Dermis microvascular lymphatic vessel endothelial cell (primary cell): ENCODE measurements at places on chromosomes 2 and 18. TPM values are rescaled to one million over a fixed set of nuclear protein-coding genes. Genes with fewer than 3 reads are reported as not detected.

Gene SKOR2
- total RNA-seq = not detected in 2 replicates

Gene GPR55
- not detected in 2 replicates for total RNA-seq

Gene PRKAG3
- not detected in 2 replicates for total RNA-seq

Gene IL1R1
- 7.2 and 46.9 TPM in 2 replicates for total RNA-seq

Gene GKN2
- total RNA-seq = not detected in 2 replicates

Gene ABCB6
- total RNA-seq = 21.4 and 27.3 TPM in 2 replicates

DNA sequence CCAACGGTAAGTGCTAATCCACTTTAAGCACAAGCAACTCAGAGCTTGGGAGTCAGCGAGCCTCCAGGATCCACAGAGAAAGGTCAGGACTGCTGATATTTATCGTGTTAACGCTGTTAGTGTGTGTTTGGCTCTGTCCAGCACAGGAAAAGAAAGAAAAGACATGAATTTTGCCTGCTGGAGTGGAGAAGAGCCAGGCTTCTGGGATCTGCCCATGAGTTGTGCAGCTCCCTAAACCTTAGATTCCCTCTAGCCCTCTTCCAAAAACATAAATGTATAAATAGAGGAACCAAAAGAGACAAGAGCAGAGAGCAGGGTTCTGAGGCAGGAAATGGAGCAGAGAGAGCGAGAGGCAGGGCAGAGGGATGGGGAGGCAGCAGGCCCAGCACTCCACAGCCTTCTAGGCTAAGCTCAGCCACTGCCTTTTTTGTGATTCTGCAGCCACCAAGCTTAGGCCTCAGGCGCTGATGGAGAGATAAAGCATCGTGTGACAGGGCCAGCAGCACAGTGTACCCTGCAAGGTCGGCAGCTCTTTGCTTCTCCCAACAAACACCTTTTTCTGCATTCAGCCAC is 14.5 kb upstream of the MAT2A start:
- no peak for DNase-seq

DNA sequence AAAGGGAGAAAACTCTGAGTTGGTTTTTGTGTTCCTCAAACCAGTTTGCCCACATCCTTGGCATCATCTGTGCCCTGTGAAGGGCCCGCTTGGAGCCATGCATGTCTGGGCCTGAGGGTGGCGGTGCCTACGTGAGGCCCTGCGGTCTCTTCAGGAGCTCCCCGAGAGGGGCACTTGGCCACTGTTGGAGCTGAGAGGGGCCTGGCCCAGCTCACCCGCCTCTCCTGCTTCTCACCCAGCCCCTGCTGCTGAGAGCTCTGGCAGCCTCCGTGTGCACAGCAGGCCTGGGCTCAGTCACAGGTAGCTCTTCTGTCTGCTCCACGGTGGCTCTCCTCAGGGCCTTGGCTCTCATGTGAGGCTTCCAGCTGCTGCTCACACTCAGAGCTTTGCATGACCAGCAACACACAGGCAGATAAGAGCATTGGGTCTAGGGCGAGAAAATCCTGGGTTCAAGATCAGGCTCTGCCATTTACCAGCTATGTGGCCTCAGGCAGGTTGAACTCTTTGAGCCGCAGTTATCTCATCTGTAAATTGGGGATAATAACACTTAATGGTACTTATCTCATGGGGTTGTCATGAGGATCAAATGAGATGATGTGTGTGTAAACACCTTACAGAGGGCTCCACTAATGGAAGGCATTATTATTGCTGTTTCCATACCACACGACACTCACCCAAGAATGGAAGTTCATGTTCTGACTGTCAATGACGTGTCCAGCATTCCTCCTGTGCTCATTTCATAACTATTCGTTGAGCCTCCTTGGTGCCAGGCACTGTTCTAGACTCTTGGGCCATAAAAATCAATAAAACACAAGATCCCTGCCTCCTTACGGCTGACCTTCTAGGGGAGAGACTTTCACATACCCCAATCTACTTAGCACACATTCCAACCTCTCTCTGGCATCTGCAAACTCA is 41.6 kb upstream of the PLB1 start:
- DNase-seq = no peak

- DNase-seq = no peak
Measured at GRCh38 chr2:44562737-44563136, 201.0 kb downstream of the CAMKMT start.

DNA sequence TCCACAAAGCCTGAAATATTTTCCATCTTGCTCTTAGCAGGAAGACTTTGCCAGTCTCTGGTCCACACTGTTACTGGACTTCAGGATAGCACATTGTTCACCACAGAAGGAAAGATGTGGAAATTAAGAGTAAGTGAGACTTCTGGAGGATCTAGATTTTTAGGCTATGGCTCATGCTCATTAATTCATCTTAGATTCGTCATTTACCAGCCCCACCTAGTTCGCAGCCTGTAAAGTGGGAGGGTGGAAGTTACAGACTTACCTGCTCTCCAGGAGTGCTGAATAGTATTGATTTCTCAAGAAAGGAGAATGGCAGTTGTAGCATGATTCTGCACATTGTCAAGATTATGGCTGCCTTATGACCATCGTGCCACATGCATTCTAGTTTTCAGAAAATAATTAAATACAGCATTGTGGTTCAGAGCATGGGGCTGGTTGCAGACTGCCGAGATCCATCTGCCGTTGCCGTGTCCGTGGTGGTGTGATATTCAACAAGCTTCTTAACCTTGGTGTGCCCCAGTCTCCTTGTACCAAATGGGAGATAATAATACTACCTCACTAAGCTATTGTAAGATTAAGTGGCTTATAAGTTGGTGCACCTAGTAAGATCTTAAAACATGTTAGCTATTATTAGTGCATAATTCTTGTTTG is 56.8 kb downstream of the RNF144A start:
- no peak for DNase-seq

DNA sequence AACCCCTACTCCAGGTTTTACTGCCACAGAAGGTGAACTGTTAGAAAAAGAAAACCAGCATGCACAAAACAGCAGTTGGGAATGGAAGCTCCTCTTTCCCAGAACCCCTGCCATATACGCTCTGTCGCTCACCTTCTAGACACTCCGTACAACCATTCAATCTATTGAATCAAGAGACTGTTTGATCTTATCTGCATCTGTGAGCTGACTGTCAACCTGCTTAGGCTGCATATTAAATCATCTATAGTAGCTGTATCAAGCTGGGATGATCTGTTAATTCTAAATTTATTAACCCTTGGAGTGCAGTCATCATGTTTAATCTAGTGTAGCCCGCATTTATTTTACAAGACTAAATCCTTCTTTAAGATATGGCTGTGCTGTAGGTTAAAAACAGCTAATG is 13.6 kb upstream of the BCL11A start:
- no peak for DNase-seq

- DNase-seq = no peak
Measured at GRCh38 chr18:45231617-45232016, 383.7 kb upstream of the SLC14A2 start.

DNA sequence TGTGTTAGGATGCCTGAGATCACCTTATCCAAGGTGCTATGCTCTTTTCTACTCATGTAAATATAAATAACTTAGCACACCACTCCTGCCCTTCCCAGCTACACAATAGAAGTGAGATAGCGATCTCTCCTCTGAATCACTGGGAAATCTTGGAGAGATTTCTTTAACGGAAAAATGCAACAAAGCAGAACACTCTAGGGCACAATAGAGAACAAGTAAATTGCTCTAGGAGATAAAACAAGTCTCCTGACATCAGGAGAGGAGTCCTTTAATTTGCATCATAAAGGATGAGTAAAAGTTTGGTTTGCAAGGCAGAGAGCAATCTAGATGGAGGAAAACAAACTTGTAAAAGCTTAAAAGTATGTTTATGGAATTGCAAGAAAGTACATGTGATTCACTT is 224.1 kb downstream of the PAX3 start:
- no peak for DNase-seq
